ENCODE measurements at places on chromosomes 12 and 14. TPM values are rescaled to one million over a fixed set of nuclear protein-coding genes. Genes with fewer than 3 reads are reported as not detected.

DNA sequence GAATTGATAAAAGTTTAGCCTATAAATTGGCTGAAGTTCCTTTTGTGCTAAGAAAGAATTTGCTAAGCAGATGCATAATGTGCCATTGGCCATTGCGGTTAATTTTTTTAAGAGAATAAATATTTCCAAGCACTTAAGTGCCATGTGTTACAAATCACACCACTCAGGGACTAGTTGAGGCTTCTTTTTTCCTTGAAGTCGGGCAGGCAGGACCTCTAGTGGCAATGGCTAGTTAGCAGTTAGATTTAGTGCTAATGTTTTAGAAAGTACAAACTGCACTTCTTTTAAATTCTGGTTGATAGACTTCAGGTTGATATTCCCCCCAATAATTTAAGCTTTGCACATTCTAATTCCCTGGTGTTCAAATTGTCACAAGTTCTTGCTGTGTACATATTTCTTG, 294.3 kb downstream of the APAF1 start:
- DNase-seq, result no peak

DNA sequence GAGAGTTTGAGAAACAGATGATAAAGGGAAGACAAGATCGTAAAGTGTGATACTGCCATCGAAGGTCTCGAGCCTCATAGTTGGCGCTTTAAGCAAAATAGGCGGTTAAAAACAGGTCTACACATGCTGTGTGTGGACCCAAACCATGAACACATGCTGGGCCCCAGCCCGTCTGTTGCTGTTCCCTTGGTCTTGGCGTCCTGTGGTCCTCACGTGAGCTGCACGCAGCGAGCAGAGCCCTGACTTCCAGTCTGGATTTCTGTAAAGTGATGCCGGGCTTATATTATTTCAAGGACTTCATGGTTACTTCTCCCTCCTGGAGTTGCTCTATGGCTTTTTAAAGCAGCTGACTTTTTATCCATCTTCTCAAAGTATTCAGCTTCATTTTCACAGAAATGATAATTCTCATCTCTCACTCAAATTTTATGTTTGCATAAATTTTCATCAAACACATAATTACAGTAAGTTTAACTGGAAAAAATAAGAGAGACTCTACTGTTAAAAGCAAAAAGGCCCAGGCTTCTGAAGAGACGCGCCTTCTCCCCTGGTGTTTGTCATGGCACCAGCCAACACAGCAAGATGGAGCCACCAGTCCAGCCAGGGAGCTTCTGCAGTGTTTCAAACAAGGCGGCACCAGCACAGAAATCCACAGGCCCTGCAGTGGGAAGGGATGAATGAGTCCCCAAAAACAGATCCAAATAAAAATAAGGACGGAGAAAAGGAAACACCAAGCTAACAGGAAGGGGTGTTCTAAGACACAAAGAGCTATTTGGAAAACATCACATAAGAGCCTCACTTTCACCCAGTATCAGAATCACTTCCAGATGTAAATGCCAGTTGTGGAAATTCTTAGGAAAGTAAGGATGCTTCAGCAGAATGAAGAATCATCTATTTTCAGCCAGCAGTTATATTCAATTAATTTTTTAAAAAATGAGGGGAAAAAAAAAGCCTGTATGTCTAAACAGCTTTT, 24.9 kb downstream of the SFSWAP start:
- no peak for DNase-seq

GRCh38 chr12:131287938-131288764, 334.4 kb downstream of the ADGRD1 start:
- no peak for DNase-seq

- no peak for DNase-seq
Observed at GRCh38 chr14:100679707-100680438, 46.8 kb upstream of the DLK1 start.

DNA sequence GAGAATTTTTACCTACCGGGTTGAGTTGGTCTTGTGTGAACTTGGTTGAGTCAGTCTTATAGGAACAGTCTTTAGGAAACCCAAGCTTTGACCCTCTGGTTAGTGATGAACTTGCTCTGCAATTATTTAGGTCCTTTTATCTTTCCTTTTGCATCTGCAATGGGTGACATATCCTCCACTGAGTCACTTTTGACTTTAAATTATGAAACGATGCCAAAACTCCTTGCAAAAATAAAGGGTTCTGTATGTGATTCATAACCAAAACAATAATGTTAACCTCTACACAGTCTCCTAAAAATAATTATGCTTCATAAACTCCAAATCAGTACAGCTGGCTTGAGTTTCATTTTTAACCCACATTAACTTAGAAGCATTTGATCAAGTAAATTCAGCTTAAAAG, 979.4 kb downstream of the GALC start:
- DNase-seq, result no peak

DNA sequence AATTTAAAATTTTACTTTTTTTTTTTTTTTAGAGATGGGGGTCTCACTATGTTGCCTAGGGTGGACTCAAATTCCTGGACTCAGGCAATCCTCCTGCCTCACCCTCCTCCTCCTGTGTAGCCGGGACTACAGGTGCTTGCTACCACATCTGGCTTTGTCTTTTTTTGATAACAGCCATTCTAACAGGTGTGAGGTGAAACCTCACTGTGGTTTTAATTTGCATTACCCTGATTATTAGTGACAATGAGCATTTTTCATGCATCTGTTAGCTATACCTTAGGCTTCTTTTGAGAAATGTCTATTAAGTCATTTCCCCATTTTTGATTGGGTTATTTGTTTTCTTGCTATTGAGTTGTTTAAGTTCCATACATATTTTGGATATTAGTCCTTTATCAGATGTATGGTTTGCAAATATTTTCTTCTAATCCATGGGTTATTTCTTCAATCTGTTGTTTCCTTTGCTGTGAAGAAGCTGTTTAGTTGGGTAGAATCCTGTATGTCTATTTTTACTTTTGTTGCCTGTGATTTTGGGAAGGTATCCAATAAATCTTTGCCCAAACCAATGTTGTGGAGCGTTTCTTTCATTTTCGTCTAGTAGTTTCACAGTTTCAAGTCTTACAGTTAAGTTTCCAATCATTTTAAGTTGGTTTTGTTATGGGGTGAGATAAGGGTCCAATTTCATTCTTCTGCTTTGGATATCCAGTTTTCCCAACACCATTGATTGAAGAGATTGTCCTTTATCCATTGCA, 86.1 kb downstream of the MYF5 start:
- DNase-seq, result no peak

Gene SLC22A17
- 8.4 TPM for polyA plus RNA-seq

- no peak for DNase-seq
Observed at GRCh38 chr12:28586481-28586880, 396.2 kb downstream of the CCDC91 start.

Gene PTCSC3
- polyA plus RNA-seq, result not detected

- peak; percentile 70 for DNase-seq
Observed at GRCh38 chr12:94545935-94546771, 86.5 kb upstream of the CEP83 start.

DNA sequence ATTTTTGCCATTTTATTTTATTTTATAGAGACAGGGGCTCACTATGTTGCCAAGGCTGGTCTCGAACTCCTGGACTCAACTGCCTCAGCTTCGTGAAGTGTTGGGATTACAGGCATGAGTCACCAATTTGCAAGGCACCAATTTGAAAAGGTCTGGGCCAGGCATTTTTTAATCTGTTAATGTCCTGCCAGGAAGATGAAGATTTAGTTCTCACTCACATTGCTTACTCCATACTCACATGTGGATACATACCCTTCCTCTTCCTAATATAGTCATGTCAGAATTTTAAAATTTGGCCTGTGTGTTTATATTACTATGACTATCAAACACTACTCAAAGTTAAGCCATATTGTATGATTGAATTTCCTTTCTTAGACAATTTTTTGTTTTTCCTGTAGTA, 15.3 kb upstream of the EML1 start:
- no peak for DNase-seq

Measured in A549 (cell line).